ENCODE measurements at places on chromosomes 2 and 18.

DNA sequence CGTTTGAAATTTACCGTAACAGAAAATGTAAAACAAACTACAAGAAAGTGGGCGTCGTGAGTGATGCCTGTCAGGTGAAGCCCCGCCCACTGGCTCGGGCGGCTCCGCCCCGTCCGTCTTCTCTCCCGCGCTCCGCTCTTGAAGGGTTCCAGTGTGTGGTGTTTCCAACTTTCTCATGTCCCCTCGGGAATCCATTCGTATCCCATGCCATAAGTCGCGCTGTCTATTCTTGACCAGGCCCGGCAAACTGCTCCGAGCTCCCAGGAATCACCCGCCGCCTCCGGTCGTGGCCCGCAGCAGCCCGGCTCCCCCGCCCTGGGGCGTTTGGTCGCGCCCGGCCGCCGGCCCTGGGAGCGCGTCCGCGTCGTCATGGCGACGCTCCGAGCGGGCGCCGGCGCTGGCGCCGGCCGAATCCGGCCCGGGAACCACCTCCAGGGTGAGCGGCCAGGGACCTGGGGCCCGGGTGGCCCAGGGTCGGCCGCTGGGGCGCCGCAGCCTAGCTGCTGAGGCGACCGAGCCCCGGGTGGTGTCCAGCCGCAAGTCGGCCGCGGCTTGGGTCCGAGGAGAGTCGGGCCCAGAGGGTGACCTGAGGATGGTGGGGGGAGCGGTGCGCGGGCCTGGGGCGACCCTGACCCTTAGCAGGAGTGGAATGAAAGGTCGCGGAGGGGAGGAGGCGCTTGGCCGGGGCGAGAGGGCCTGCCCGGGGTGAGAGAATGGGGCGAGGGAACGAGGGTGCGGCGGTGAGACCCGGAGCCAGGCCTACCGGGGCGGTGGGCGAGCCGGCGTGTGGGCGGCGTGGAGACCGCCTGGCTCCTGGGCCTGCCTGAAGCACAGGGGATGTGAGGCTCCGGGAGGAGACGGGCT lies at the start of gene CFAP221:
Gene CFAP221, plus strand, starts transcription at position 375 of the 864 bp plus-strand sequence. CDS start 1,683 bp downstream, outside the sequence.
- peak; percentile 11 for DNase-seq

- DNase-seq: no peak
Measured at GRCh38 chr18:58013241-58014211, 30.5 kb upstream of the NEDD4L start.

- no peak for DNase-seq
Measured at GRCh38 chr2:136651456-136652010, 113.8 kb upstream of the THSD7B start.

- DNase-seq: no peak
Measured at GRCh38 chr2:183105402-183106134, 18.7 kb upstream of the NUP35 start.

DNA sequence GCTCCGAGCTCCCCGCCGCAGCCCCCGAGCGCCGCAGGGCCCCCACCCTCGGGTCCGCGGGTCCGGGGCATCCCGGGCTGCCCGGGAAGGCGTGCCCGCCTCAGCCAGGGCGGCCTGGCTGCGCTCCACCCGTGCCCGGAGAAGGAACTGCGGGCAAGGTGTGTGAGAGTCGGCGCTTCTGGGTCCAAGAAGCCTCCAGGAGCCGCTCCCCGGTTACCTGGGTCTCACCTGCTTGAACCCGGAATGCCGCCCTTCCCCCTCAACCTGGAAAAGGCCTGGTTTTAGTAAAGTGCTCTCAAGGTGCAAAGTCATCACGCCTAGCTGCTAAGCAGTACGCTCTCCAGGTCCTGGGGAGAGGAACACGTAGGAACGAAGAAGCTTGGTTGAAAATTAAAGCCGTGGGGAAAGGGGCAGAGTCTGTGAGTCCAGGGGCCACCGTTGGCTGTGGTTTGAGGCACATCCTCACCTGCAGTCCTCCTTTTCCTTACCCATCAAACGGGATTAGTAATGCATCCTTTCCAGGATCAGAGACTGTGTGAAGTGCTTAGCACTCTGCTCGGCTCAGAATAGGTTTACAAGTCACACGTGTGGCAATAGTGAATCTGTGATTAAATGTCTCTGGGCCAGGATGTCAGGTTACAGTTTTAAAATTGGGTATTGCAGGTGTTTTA lies 1.2 kb downstream of the ASAP2 start:
- DNase-seq: no peak

GRCh38 chr2:231367178-231367577 lies 28.3 kb upstream of the B3GNT7 start:
- DNase-seq: no peak

- no peak for DNase-seq
Measured at GRCh38 chr2:32330136-32330535, 26.7 kb upstream of the BIRC6 start.

DNA sequence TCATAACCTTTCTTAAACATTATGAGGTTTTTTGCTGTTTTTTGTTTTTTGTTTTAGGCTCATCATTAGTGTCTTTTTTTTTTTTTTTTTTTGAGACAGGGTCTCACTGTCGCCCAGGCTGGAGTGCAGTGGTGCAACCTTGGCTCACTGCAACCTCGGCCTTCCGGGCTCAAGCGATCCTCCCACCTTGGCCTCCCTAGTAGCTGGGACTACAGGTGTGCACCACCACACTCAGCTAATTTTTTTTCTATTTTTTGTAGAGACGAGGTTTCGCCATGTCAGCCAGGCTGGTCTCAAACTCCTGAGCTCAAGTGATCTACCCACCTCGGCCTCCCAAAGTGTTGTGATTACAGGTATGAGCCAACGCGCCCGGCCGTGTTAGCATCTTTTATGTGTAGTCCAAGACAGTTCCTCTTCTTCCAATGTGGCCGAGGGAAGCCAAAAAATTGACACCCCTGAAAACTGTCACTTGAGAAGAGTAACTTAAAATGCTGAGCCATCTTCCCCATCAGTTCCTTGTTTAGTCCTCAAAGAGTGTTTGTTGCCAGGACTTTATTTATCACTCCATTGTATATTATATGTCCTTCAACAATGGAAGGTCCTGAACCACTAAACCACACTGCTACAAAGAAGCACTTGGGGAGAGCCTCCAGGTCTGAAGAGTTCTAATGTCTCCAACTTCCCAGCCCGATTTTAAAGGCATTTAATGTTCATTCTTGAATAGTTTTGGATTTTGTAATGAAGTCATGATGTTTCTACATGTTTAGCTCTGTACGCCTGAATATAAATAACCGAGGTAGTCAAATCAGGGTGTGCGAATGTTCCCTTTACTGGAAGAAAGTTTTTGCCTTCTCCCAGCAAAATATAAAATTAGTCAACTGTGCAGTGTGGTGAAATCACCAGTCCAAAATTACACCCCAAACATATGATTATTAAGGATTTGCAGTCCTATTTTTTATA lies 26.4 kb downstream of the ZNF516 start:
- no peak for DNase-seq

- no peak for DNase-seq
Measured at GRCh38 chr2:20198001-20198400, 26.9 kb downstream of the SDC1 start.
